ENCODE measurements at places on chromosomes 5 and 9.
A peak's percentile ranks its signal among the peaks of the same experiment; 100 is the strongest.

GRCh38 chr5:76622076-76622475, 1.1 kb downstream of the F2RL2 start:
- no peak for DNase-seq

DNA sequence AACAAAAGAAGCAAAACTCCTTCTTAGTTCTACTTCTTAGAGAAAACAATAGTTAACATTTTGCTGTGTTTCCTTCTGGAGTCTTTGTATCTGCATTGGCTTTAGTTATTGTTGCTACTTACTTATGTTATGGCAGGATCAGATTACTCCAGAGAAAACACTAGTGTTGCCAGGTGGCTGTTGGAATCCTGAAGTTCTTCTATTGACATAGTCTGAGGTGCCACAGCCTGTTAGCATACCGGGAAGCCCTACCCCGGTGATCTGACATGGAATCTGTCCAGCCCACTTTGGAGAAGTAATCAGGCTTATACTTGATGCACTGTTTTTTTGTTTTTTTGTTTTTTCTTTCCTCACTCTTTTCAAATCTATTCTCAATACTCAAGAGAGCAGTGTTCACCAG, 68.5 kb upstream of the CEP78 start:
- no peak for DNase-seq

GRCh38 chr9:92780206-92780605, 15.6 kb upstream of the BICD2 start:
- DNase-seq = no peak

- no peak for DNase-seq
Observed at GRCh38 chr5:22663134-22663533, 190.0 kb downstream of the CDH12 start.

DNA sequence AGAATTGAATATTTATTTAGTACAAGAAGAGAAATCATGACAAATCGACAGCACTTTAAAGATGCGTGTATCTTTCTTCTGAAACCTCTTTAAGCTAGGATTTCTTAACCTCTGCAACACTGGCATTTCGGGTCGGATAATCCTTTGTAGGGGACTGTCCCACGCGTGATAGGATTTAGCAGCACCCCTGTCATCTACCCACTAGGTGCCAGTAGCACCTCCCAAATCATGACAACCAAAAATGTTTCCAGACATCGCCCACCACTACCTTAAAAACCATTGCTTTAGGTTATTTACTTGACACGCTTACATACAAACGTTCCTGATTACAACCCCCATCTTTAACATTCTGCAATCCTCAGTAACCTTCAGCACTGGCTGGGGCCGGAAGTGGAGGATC, 223.1 kb downstream of the TRIM32 start:
- DNase-seq = no peak

GRCh38 chr5:175250426-175250825, 193.6 kb downstream of the DRD1 start:
- no peak for DNase-seq

DNA sequence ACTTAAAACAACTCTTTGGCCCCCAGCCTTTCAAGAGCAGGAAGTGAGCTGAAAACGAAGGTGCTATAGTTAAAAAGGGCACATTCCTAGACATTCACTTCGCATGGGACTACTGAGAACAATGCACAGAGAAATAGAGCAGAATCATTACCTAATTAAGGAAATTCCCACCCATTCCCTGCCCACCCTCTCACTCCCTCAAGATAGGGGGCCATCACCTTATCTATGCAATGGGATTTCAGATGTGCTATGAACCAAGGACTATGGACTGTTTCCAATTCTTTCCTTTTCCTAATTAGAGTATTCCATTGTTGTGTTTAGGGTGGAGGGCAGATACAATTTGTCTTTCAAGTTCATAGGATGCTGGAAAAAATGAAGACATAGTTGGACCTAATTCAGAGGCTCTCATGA, 476.8 kb downstream of the CETN3 start:
- no peak for DNase-seq

- peak; percentile 90 for DNase-seq
Observed at GRCh38 chr9:37433867-37434371, 11.4 kb downstream of the GRHPR start.

- no peak for DNase-seq
Observed at GRCh38 chr5:143279698-143280097, 123.8 kb downstream of the NR3C1 start.

GRCh38 chr5:14491015-14491915, 90.3 kb upstream of the OTULINL start:
- DNase-seq = no peak

GRCh38 chr5:13785781-13786415, 158.6 kb downstream of the DNAH5 start:
- DNase-seq = no peak

GRCh38 chr5:96911139-96911538, 24.7 kb upstream of the LNPEP start:
- no peak for DNase-seq

DNA sequence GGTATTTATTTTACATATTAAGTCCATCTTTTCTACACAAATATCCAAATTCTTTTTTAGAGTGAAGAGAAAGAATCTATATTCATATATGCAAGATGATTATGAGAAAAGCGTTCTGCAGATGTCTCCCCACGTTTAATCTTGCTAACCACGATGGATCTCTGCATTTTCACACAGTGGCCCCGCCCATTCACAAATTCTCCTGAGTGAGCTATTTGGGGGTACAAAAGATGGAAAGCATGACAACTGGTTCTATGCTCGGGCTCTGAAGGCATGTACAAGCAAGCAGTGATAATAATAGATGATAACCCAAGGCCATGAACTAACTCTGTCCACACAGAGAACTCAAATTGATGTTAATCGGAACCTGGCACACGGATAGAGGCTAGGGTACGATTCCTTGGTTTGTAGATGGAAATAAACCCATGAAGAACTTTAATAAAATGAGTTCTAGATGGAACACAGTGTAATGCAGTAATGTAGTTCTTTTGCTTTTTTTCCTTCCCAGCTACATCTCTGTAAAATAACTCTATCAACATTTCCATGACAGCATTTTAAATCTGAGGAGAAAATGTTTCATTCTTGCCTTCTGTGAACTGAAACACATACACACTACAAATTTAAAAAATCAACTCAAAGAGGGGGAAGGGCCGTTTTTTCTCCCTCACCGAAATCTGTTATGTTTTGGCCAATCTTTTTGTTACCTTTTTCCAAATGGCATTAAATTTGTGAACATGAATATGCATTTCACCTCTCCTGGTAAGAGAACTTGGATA, 851.7 kb upstream of the DMAC1 start:
- DNase-seq = no peak

- no peak for DNase-seq
Observed at GRCh38 chr5:127076315-127077129, 3.2 kb upstream of the C5orf63 start.

DNA sequence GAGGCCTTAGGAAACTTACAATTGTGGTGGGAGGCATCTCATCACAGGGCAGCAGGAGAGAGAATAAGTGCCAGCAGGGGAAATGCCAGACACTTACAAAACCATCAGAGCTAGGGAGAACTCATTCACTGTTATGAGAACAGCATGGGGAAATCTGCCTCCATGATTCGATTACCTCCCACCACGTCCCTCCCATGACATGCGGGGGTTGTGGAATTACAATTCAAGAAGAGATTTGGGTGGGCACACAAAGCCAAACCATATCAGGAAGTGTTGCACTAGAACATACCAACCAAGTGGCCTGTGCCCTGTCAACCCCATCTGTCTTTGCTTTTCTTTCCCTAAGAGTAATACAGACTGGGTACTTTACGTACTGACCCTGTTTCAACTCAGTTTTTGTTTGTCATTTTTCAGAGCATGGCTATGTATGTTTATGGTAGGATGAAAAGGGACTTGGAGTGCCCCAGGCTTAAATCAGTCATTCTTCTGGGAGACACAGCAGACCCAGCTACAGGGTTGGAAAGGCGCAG, 58.3 kb upstream of the TGFBR1 start:
- no peak for DNase-seq

- no peak for DNase-seq
Observed at GRCh38 chr9:115681585-115681984, 472.0 kb upstream of the PAPPA start.

DNA sequence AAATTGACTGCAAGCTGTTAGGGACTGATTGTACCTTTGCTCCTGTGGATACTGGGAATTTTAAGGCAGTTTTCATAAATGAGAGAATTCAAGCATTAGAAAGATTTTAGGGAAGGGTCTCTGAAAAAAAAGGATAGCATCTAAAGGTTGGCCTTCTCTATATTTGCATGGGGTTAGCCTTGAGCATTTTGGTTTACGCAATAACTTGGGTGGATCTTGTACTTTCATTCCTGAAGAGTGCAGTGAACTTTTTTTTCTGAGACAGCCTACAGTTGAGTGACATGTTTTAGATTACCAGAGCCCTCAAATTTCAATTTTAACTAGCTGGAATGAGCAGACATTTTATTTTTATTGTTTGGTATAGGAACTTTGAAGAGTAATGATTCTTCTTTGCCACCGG, 91.6 kb upstream of the NR3C1 start:
- no peak for DNase-seq

DNA sequence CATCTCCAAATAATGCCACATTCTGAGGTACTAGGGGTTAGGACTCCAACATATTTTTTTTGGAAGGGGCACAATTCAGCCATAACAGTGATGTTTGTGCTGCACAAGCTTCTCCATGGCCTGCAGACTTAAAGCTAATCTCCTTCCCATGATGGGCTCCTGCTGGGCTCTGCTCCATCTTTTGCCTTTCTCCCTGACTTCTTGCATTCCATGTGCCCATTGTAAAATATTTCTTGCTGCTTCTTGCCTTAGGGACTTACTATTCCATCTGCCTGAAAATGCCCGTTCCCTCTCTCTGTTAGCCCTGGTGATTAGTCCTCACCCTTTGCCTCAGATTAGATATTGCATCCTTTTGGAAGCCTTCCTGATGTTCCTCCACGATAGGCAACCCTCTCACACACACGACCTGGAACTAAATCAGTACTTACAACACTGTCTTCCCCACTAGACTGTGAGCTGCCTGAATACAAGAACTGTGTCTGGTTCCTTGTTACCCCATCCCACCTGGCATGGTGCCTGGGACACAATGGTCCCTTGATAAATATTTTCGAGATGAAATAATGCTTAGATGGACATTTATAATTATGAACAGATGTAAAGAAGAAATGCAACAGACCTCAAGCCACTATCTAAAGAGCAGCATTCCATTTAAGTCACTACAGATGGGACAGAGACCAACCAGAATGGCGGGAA, 33.5 kb downstream of the OR1J1 start:
- no peak for DNase-seq

GRCh38 chr9:38185647-38186403, 116.8 kb upstream of the SHB start:
- no peak for DNase-seq

GRCh38 chr5:33460210-33460609, 19.4 kb downstream of the TARS1 start:
- DNase-seq = no peak

GRCh38 chr9:78928625-78929405, 631.9 kb downstream of the PSAT1 start:
- DNase-seq = no peak

GRCh38 chr9:117723986-117724625, 19.9 kb downstream of the TLR4 start:
- no peak for DNase-seq

GRCh38 chr5:100641833-100642232, 106.7 kb downstream of the FAM174A start:
- DNase-seq = no peak

- no peak for DNase-seq
Observed at GRCh38 chr5:96254980-96255691, 177.9 kb downstream of the PCSK1 start.

DNA sequence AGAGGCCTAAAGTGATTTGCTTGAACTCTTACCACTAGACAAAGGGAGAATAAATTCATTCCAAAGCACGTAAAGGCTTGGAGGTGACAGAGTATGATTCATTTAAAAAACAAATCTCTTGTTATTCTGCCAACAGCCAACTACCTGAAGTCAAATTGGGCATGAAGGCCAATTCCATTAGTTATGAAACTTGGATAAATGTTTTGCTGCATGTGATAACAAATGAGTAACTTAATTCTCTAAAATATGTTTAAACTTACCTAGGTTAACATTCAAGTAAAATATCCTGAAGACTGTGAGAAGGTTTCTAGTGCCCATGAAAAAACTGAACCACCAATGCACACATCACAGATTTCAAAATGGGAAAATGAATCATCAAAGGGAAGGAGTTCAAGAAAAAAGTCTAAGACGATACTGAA, 120.1 kb upstream of the TSLP start:
- DNase-seq = no peak

- no peak for DNase-seq
Observed at GRCh38 chr5:2899311-2899710, 147.8 kb upstream of the IRX2 start.

- no peak for DNase-seq
Observed at GRCh38 chr5:57825031-57825686, 342.5 kb upstream of the ACTBL2 start.

GRCh38 chr5:168086746-168087145, 204.7 kb upstream of the WWC1 start:
- DNase-seq = no peak

DNA sequence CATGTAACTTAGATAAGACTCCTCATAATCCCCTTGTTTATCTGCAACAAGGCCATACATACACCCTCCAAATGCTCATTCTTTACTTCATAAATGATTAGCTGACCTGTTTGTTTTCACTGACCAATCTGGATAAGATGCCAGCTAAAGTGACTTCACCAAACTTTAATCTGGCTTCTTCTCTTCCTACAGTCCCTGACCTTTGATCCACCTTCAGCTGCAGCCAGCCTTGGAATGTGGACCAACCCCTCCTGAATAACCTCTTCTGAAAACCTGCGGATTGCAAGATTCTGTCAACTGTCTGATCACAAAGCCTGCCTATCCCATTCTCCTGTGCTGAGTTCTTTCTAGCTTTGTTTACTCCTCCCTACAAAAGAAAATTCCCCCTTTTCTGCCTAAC, 476.8 kb downstream of the LRRC70 start:
- no peak for DNase-seq

DNA sequence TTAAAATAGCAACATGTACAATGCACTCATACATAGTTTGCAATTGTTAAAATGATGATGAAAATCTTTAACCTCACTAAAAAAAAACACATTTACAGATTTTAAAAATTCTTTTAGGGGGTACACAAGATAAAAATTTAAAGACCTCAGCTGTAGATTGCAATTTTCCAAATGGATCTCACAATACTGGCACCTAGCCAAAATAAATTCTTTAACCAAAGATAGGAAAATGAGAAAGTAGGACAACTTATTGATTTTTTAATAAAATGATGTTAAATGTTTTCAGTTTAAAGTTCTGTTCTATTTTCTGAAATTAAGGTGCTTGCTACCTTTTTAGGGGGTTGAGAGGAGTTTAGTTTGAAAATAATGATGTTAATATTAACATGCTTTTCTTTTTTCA, 90.0 kb downstream of the PCSK1 start:
- DNase-seq = no peak

GRCh38 chr5:171629628-171630349, 155.8 kb upstream of the SMIM23 start:
- DNase-seq = no peak

- DNase-seq = no peak
Observed at GRCh38 chr5:95989283-95990048, 27.8 kb upstream of the ELL2 start.
